HuH-7.5 (cell line): ENCODE measurements at places on chromosomes 13 and 19.

- DNase-seq: peak; percentile 68
Observed at GRCh38 chr19:50705422-50706019, 14.1 kb downstream of the SHANK1 start.

DNA sequence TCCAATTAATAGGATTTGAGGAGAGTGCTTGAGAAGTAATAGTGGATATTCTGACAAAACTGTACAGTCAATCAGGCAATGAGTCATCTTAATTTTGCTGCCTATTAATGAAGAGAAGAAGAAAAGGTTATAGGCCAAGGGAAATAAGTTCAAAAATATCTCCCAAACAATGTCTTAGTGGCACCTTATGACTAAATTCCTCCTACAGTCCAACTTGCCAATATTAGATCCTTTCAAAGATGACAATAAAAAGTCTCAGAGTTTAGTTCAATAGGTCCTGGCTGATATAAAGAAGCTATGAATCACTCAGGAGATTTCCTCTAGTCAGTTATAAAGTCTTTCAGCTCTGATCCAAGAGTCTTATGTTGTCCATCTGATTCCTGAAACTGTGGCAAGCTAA is 27.9 kb downstream of the UGGT2 start:
- DNase-seq: no peak

DNA sequence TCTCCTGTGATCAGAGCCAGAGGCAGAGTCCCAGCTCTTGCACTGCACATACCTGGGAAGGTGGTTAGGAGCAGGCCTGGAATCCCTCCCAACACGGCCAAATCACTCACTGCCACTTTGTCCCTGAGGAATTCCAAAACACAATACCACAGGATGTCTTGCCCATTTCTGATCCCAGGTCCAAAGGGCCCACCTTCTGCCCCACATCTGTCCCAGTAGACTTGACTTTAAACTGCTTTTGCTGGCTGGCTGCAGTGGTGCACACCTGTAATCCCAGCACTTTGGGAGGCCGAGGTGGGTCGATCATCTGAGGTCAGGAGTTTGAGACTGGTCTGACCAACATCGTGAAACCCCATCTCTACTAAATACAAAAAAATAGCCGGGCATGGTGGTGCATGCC is 18.9 kb downstream of the ZNF536 start:
- DNase-seq: no peak

GRCh38 chr19:45601524-45602374 is at the start of gene GPR4:
TSS of gene GPR4 (minus strand) at chr19:45602212. CDS start at chr19:45591866, 10,346 bp downstream.
- DNase-seq: no peak

GRCh38 chr13:102914339-102914930 is 68.6 kb downstream of the ERCC5 start:
- DNase-seq: no peak
